ENCODE measurements at places on chromosomes 12 and 14.

GRCh38 chr12:96249196-96250118, 55.3 kb downstream of the ELK3 start:
- no peak for DNase-seq

DNA sequence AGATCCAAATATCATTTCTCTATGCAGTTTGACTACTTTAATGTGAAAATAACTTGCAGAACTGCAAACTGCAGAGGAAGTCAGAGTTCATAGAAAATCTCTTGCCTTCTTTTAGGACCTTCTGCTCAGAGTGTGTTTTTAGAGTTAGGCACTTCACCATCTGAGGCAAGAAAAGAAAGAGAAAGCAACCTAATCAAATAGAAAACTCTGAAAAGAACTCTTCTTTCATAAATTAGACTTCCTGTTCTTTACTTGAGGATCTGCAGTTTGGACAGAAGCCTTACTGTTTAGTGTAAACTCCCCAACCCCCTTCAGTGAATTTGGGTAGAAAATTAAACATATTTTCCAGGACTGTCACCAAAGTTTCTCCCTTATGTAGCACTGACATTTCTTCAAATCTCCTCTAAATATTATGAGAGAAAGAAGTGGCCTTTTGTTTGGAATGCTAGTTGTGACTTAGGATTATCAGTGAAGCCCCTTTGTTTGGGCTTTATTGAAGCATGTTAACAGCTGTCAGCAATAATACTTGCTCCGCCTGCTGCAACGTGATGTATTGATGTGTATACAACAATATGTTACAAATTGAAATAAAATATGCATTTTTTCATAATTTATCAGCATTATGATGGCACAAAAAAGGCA, 99.5 kb downstream of the PDZRN4 start:
- DNase-seq: peak; percentile 26

- no peak for DNase-seq
These were observed 221.0 kb downstream of the ASCL1 start for GRCh38 chr12:103178366-103179080.

DNA sequence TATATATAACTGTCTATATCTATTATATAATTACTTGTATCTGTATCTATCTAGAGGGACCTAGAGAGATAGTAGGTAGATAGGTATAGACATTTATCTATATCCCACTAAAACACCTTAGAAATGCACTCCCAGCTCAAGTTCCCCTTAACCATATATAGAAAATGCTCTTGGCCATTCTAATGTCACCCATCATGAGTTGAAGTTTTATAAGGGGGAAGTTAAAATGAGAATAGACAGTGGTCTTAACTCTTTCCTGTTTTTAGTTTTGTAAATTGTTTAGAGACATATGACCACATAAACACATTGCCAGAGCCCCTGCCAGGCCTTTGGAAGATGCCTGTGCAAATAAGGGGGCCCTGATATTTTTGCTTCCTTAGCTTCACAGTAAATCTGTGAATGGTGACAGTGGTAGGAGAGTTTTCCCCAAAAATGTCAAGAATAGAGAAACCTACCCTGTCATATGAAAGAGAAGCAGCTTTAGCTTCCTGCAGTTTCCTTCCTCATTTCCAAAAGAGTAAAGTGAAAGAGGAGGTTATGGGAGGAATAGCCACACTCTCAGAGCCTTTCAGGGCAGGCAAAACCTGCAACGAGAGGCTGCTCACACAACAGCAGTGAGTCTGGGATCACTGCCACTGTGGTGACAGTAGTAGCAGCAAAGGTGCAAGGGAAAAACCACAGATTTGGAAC, 45.5 kb downstream of the MGST1 start:
- peak; percentile 36 for DNase-seq

DNA sequence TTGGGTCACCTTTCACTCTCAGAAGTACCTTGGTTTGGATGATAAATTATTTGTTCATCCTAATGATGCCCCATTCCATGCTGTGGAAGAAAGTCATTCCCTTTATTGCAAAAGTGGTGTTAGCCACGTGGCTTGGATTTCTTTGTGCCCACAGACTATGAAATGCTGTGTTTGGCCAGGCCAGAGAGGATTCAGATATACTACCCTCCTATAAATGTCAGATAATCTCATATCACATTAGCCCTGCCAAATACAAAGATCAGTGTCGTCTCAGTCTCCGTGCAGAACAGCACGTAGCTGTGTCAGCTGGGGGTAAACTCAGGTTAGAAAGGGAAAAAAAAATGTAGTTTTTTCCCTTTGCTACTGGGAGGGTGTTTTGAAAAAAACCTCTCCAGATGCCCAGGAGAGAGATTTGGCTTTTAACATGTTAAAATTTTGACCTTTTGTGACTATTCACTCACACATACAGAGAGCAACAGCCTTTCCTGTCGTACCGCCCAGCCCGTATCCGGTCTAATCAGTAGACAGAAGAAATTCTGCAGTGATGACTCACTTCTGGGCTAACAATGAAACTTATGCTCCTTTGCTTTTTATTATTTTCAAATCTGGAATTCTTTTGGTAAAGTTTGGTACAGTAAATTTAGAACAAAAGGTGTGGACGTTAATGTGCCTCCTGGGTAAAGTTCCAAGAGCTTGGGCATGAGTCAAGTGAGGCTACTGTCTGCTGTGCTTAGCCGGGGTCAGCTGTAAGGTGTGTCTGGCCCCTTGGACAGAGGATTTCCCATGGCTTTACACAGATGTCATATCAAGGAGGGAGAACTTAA, 8.5 kb upstream of the PTPRB start:
- peak; percentile 18 for DNase-seq

DNA sequence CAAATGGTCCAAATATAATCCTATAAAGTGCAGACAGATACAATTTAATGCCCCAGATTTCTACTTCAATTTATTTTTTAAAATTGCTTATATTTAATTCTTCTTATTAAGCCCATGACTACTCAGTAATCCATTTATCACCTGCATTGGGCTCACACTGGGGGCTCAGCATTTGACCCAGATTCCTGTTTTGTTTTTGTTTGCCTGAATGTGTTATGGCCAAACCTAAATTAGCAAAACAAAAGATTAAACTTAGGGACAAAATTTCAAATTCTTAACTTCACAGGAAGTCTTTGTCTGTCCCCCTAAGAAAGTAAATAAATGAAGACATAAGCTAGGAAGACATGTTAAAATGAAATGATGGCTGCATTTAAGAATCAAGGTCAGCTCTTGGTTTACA, 322.3 kb downstream of the RMST start:
- DNase-seq: no peak

- DNase-seq: no peak
These were observed 16.5 kb downstream of the ITPK1 start for GRCh38 chr14:93099196-93099595.

- DNase-seq: no peak
These were observed 332.5 kb downstream of the NPAS3 start for GRCh38 chr14:33271216-33271615.

- DNase-seq: no peak
These were observed 411.2 kb downstream of the DAD1 start for GRCh38 chr14:22177870-22178269.

GRCh38 chr12:2805143-2805520, 7.3 kb upstream of the ITFG2 start:
- no peak for DNase-seq

DNA sequence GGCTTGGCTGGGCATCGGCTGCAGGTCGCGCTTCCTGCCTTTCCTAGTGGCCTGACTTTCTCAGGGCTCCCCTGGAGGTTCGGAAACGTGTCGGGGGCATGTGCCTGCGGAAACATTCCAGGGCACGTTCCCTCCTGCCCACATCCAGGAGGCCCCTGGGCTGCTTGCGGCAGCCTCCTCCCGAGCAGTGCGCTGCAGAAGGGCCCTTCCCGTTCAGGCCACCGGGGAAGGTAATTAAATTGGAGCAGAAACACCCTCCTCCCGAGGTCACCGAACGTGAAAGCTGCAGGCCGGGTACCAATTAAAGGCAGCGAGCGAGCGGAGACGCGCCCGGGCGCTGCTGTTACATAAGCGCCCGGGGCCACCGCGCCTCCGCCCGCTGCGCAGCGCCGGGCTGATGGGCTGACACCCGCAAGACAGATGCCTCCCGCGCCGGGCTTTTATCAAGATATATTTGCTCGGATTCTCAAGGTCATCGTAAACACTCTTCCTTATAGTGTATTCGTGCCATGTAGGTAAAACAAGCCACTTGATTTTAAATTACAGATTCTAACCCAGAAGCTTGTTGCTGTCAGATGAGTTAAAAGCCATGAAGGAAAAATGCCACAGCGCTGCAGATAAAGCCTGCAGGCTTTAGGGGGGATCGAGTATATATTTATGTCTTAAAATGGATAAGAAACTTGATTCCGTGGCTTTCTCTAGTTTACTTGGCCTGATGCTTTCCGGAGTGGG, 31.4 kb downstream of the SSPN start:
- peak; percentile 22 for DNase-seq

All from inflammatory macrophage treated with lipopolysaccharide for 4 hours (primary cell).